Suprapubic skin (tissue), 4 donors: ENCODE measurements at places on chromosomes 13 and 19. TPM values are rescaled to one million over a fixed set of nuclear protein-coding genes. Genes with fewer than 3 reads are reported as not detected.

Gene CATSPERD
- not detected for total RNA-seq

DNA sequence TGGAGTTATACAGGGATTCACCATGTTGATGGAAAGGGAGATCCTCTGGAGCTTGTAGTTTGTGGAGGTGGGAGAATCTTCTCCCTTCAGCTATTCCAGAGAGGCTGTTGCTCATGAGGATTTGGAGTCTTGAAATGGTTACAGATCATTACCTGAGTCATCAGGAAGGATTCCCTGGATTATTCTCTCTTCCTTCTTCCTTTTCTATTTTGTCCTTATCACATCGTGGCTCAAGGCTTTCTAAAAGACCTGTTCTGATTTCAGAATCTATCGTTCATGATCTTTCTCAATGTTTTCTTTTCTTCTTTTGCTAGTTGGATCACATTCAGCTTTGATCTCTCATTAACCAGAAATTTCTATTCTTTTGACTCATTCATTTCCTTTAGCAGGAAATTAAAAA, 196.0 kb downstream of the KLF5 start:
- peaks cover 7% of the 10 kb centered on the region for H3K4me1 ChIP-seq
- no peaks in the 10 kb centered on the region for H3K27me3 ChIP-seq
- no peak overlapping the region for H3K27ac ChIP-seq
- H3K4me3 ChIP-seq, result no peak overlapping the region
- no peak for DNase-seq

DNA sequence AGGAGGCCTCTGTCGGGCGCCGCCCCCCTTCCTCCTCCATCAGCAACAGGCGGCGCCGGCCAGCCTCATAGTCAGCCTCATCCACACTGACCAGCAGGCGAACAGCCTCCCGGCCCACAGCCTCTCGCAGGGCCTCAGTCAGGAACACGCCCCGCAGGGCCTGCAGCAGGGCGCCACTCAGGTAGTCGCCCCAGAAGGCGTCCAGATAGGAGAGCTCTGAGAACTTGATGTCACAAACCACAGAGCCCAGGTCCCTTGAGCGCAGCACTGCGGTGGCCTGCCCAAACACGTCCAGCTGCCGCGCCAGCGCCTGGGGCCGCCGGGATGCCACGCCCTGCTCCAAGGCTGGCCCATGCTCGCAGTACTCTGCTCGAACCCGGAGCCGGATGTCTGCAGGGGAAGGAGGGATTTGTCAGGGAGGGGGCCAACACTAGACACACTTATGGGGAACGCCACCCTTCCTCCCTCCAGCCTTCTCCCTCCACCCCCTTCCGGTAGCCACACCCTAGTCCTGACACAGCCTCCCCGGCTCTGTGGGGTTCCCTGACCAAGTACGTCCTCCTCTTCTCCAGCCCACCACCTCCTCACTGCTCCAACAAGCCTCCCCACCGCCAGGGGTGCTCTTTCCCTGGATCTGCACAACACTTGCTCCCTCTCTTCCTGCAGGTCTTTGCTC, 17.9 kb downstream of the DEDD2 start:
- H3K36me3 ChIP-seq, result peaks cover 38% of the 10 kb centered on the region
- H3K4me1 ChIP-seq, result peaks cover 52% of the 10 kb centered on the region
- H3K27me3 ChIP-seq, result no peaks in the 10 kb centered on the region
- peak overlapping the region; percentile 9 for H3K4me3 ChIP-seq
- DNase-seq, result peak; percentile 81

DNA sequence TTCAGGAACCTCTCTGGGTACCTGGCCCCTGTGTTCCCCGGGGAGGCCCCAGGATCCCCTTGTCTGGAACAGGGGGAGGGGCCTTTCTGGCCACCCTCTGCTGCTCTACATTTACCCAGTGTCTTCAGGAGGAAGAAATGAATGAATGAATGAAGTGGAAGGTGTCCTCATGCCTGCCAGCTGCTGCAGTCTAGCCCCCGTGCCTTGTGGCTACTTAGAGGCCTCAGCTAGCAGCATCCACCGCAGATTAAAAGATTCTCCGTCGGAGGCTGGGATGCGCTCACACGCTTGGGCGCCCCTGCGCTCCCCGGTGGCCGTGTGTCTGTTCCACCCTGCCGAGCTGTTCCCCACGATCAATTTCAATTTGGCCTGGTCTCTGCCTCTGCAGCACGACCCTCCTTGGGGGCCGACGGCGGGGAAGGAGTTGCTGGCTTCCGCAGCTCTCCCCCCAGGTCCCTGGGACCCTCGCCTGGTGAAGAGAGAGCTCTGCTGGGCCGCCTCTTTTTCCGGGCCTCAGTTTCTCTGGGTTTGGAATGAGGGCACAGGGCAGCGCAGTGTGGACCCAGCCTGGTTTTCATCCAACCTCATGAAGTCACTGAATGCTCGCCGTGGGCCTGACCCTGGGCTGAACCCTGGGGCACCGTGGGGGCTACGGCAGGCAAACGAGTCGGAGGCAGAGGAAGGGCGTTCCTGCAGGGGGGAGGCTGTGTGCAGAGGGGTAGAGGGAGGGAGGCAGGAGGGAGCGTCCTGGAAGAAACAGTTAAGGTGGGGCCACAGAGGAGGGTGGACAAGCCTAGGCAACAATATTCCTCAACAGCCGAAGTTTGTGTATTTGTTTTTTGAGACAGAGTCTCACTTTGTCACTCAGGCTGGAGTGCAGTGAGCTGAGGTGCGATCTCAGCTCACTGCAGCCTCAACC, 28.3 kb downstream of the EFNA2 start:
- DNase-seq, result no peak
- H3K27ac ChIP-seq, result no peak overlapping the region
- no peaks in the 10 kb centered on the region for H3K36me3 ChIP-seq
- peaks cover 16% of the 10 kb centered on the region for H3K4me1 ChIP-seq
- peaks cover 81% of the 10 kb centered on the region for H3K27me3 ChIP-seq

- peaks cover 6% of the 10 kb centered on the region for H3K27me3 ChIP-seq
- H3K36me3 ChIP-seq, result no peaks in the 10 kb centered on the region
- peaks cover 19% of the 10 kb centered on the region for H3K4me1 ChIP-seq
- DNase-seq, result no peak
- no peak overlapping the region for H3K4me3 ChIP-seq
Measured at GRCh38 chr19:6576869-6577475, 14.0 kb downstream of the CD70 start.

DNA sequence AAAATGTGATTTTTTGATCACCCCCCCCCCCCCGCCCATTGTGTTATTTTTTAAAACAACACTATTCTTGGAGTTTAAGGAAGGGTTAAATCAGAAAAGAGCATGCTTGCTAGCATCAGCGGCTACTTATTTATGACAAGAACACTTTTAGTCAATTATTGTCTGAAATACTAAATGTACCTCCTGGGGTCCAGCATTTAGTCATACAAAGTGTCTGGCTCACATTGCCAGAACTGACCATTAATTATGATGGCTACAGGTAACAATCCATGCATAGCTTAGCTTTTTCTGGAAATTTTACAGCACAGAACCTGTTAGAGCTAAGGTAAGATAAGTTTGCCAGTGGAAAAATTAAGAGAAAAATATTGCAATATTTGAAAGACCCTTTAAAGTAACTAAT, 90.1 kb downstream of the PCDH9 start:
- no peak overlapping the region for H3K27ac ChIP-seq
- H3K4me3 ChIP-seq, result no peak overlapping the region
- no peaks in the 10 kb centered on the region for H3K4me1 ChIP-seq

- H3K27ac ChIP-seq, result no peak overlapping the region
- no peak for DNase-seq
- no peaks in the 10 kb centered on the region for H3K27me3 ChIP-seq
- H3K36me3 ChIP-seq, result no peaks in the 10 kb centered on the region
- H3K4me1 ChIP-seq, result peaks cover 2% of the 10 kb centered on the region
Measured at GRCh38 chr13:52345048-52345447, 60.9 kb downstream of the THSD1 start.

GRCh38 chr19:4525563-4526002, 7.3 kb upstream of the PLIN4 start:
- no peak for DNase-seq
- H3K4me3 ChIP-seq, result no peak overlapping the region
- no peak overlapping the region for H3K27ac ChIP-seq
- no peaks in the 10 kb centered on the region for H3K36me3 ChIP-seq
- H3K27me3 ChIP-seq, result no peaks in the 10 kb centered on the region
- no peaks in the 10 kb centered on the region for H3K4me1 ChIP-seq

Gene CNMD
- not detected for total RNA-seq

DNA sequence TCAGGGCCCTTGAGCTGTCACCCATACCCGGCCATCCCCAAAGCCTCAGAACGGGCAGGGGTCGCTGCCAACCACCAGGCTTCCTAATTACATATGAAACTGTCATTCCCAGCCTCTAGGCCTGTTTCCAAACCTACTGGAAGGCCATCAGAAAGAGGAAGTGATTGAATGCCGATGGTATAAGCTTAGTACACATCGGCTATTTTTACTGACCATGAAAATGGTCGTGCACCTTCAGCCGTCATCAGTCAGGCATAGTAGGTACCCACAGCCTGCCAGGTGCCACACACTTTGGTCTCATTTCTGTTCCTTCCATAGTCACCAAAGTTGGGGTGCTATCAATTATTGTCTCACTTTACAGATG, 10.2 kb downstream of the KRI1 start:
- DNase-seq, result no peak
- H3K4me1 ChIP-seq, result peaks cover 42% of the 10 kb centered on the region
- peak overlapping the region; percentile 50 for H3K27ac ChIP-seq
- peaks cover 91% of the 10 kb centered on the region for H3K36me3 ChIP-seq
- no peaks in the 10 kb centered on the region for H3K27me3 ChIP-seq

Gene MEIOSIN
- total RNA-seq, result not detected

Gene ATP4A
- total RNA-seq, result not detected

- no peak overlapping the region for H3K27ac ChIP-seq
- no peaks in the 10 kb centered on the region for H3K36me3 ChIP-seq
- H3K4me1 ChIP-seq, result peaks cover 13% of the 10 kb centered on the region
- peaks cover 72% of the 10 kb centered on the region for H3K27me3 ChIP-seq
Measured at GRCh38 chr19:39515551-39516191, 732 bp downstream of the SELENOV start.

GRCh38 chr13:32153056-32153455, 121.5 kb downstream of the FRY start:
- H3K36me3 ChIP-seq, result no peaks in the 10 kb centered on the region
- no peaks in the 10 kb centered on the region for H3K27me3 ChIP-seq
- no peak overlapping the region for H3K27ac ChIP-seq
- no peaks in the 10 kb centered on the region for H3K4me1 ChIP-seq
- H3K4me3 ChIP-seq, result no peak overlapping the region

GRCh38 chr13:113468472-113469201, 15.3 kb upstream of the ADPRHL1 start:
- H3K4me1 ChIP-seq, result no peaks in the 10 kb centered on the region
- peaks cover 36% of the 10 kb centered on the region for H3K36me3 ChIP-seq
- DNase-seq, result no peak
- H3K27me3 ChIP-seq, result no peaks in the 10 kb centered on the region
- H3K4me3 ChIP-seq, result no peak overlapping the region
- H3K27ac ChIP-seq, result no peak overlapping the region

GRCh38 chr13:24527266-24527775, 14.7 kb upstream of the PARP4 start:
- no peak overlapping the region for H3K4me3 ChIP-seq
- no peak overlapping the region for H3K27ac ChIP-seq
- H3K4me1 ChIP-seq, result no peaks in the 10 kb centered on the region
- no peak for DNase-seq
- H3K36me3 ChIP-seq, result no peaks in the 10 kb centered on the region

- no peaks in the 10 kb centered on the region for H3K27me3 ChIP-seq
- peaks cover 54% of the 10 kb centered on the region for H3K4me1 ChIP-seq
- DNase-seq, result no peak
- no peak overlapping the region for H3K4me3 ChIP-seq
- no peaks in the 10 kb centered on the region for H3K36me3 ChIP-seq
Measured at GRCh38 chr13:30391956-30392680, 30.2 kb upstream of the UBE2L5 start.

DNA sequence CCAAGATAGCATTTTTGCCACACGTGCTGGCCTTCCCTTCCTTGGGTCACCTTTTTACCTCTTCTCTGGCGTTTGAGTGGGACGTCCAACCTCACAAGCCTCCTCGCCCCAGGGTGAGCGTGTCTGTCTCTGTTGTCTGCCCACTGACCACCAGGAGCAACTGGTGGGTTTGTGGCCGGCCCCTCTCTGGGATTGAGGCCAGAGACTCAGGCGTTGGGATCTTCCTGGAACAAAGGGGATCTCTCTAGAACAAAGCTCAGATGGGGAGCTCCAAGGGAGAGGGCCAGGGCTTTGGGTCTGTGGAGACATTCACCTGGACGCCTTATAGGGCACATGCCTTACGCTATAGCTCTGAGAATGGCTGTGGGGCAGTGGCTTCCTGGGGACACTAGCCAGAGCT, 17.4 kb downstream of the COMP start:
- H3K36me3 ChIP-seq, result peaks cover 4% of the 10 kb centered on the region
- H3K4me1 ChIP-seq, result peaks cover 9% of the 10 kb centered on the region
- no peak overlapping the region for H3K27ac ChIP-seq
- DNase-seq, result no peak
- H3K4me3 ChIP-seq, result no peak overlapping the region
- H3K27me3 ChIP-seq, result no peaks in the 10 kb centered on the region

DNA sequence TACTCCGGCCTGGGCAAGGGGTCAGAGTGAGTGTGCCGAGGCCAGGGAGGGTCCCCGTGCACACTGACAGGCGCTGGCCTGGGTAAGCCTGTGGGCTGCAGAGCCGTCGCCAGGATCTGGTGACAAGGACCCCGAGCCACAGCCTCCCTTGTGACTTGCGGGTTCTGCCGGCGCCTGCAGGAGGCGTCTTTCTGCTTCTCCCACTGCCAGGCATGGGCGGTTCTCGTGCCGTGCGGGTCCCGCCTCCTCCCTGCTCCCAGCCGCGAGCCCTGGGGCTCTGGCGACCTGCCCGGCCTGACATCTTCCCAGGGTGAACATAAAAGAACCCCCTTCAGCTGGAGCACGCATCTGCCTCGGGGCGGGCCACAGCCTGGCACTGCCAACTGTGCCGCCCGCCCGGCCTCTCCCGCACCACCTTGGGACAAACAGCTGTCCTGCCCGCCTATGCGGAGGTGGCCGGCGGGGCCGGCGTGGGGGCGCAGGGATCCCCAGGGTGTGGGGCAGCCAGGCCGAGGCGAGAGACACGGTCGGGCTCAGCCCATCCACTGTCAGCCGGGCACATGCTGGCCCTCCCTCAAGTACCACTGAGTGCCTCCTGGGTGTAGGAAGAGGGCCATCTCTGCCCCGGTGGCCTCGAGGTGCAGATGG, 1.5 kb upstream of the HCN2 start:
- H3K36me3 ChIP-seq, result peaks cover 5% of the 10 kb centered on the region
- H3K27ac ChIP-seq, result no peak overlapping the region

DNA sequence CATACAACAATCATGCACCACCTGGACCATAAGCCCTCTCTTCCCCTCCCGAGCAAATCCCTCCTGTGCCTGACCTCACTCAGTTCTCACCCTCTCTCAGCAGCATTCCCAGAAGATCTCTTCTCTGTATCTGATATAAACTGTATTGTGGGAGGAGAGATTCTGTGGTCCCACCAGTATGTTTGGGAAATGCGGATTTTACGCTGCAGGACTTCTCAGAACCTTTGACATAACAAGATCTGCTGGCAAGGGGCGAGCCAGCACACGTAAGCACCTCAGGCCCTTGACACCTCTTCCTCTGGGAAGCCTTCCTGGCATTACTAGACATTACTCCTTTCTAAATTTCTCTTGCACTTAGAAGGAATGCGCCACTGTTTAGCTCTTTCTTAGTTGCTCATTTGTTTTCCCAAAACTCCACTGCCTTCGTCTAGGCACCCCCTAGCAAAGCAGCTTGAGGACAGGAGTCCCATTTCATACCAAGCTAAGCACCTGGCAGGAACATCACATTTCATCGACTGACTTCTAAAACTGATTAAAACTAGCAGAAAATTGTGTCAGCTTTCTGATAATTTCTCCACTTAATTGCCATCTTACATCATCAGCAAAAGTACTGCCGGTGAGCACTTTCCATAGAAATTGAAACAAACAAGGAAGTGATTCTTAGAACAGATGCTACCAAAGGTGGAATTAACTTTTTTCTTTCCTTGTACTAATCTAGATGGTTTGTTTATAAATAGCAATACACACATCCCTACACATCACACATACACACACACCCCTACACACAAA, 63.2 kb downstream of the CCDC70 start:
- no peak overlapping the region for H3K27ac ChIP-seq
- no peaks in the 10 kb centered on the region for H3K36me3 ChIP-seq
- H3K4me1 ChIP-seq, result no peaks in the 10 kb centered on the region
- no peak overlapping the region for H3K4me3 ChIP-seq
- peak; percentile 12 for DNase-seq
